ENCODE measurements at places on chromosomes 2 and 18. TPM values are rescaled to one million over a fixed set of nuclear protein-coding genes. Genes with fewer than 3 reads are reported as not detected.

GRCh38 chr2:167212014-167212648, 323.9 kb downstream of the XIRP2 start:
- DNase-seq: peak; percentile 72

GRCh38 chr2:127953849-127954248, 68.1 kb upstream of the AMMECR1L start:
- DNase-seq: peak; percentile 13

DNA sequence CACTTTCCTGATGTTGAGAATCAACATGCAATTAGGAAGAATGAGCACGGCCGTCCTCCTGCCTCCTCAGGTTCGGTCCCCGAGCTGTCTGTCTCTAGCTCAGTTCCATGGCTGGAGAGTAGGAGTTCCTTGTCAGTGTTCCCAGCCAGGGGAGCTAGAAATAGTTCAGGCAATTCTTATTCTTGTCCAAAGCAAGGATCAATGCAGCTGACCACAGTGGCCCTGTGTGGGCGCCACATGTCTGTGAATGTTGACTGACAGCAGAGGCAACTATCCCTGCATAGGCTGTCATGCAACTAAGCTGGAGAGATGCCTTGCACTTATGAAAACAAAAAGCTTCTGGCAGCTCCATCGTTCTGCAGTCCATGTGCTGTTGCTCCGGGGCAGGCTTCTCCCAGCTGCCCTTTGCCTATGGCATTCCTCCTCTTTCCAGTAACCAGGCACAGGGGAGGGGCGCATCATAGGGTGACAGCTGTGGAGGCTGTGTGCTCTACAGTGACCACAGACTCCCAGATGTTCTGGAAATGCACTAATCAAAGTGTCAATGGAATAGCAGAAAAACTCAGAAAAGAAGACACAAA, 58.7 kb downstream of the PDCL3 start:
- no peak for DNase-seq

Gene LOXL3
- polyA plus RNA-seq: 13.4 TPM

All from cardiac muscle cell (in vitro differentiated cells and primary cell).